ENCODE measurements at places on chromosomes 11 and 22.

DNA sequence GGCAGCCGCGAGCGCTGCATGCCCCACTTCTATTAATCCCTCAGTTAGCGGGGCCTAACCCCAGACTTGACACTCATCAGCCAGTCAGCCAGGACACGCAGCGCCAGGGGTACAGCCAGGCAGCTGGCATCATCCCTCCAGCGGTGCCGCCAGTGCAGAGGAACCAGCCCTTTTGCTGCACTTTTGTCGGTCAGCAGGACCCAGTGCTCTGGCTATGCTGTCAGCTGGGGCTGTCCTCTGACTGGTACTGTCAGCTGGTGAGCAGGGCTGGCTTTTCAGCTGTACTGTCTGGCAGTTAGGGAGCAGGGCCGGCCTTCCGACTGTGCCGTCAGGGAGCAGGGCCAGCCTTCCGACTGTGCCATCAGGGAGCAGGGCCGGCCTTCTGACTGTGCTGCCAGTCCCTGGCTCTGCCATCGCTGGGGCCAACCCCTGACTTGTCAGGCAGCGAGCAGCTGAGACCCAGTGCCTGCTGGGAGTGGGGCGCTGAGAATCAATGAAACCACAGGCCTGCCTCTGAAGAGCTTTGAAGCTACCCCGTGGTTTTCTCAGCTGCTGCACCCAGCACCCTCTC, 115.4 kb downstream of the KIAA1671 start:
- no peak for DNase-seq

DNA sequence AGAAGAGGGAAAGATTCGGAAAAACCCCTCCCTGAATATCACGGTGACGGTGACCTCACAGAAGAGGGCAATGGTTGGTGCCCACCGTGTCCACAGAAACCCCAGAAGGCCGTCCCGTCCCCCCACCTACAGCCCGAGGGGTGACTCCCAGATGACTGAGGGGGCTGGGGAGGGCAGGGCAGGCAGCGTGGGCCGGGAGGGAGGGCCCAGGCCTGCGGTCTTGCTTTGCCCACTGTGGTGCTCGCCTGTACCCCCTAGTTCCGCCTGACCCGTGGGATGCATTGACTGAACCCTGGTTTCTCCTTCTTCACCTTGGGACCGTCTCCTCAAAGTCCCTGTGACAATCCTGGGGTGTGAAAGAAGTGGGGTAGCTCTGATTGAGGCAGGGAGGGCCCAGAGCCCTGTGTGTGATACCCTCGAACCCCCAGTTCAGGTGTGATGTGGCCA, 526.7 kb downstream of the BRD1 start:
- DNase-seq, result no peak

GRCh38 chr11:72828081-72828567, 13.9 kb downstream of the ATG16L2 start:
- no peak for DNase-seq

DNA sequence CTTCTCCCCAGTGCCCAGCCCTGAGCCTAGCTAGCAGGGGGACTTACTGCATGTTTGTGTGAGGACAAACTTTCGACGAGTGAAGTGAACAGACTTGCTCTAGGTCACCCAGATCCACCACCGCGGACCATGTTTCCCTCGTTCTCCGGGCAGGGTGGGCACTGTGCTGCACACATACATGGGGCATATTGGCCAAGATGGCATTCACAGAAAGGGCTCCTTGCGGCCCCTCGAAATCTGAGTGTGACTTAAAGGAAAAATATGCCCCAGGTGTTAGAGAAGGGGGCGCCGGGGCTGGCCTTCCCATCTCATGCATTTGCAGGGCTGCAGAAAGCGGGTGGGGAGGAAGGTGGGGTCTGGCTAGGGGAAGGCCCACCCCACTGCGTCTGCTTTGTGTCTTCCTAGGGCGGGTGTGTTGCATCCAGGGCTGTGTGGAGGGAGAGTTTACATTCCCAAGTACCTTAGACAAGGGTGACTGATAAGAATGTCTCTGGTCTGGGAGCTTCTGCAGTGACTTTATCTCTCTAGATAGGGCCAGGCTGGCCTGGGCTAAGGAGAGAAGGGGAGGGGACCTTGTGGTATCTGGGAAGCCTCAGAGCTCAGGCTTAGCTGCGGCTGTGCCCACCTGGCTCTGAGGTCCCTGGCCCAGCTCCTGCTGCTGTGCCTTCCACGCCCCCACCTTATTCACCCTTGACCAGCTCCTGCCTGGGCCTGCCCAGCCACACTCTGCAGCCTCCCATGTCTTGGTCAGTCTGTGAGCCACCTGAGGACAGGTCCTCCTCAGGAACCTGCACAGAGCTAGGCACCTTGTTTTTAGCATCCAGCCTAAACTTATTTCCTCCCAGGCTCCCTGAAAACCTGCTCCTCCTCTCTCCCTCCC, 45.8 kb downstream of the LRRC32 start:
- no peak for DNase-seq

- no peak for DNase-seq
Observed at GRCh38 chr22:41308544-41308947, 7.2 kb downstream of the ZC3H7B start.
